IMR-90 (cell line): ENCODE measurements at places on chromosomes 4 and X. TPM values are rescaled to one million over a fixed set of nuclear protein-coding genes. Genes with fewer than 3 reads are reported as not detected.

PPEF2 gene
- total RNA-seq: not detected in 2 replicates

LAS1L gene
- total RNA-seq: 22.8 and 27.5 TPM in 2 replicates

EGF gene
- 2.2 and 4.2 TPM in 2 replicates for total RNA-seq

TRPC3 gene
- total RNA-seq: 2.5 and 2.7 TPM in 2 replicates

FGB gene
- total RNA-seq: not detected in 2 replicates

PDZD4 gene
- under 0.01 and 0.28 TPM in 2 replicates for total RNA-seq

MXRA5 gene
- 1.1 TPM in 2 replicates for total RNA-seq

KLF8 gene
- under 0.01 TPM in 1 of 2 replicates, not detected in the other for total RNA-seq

RIPPLY1 gene
- not detected in 2 replicates for total RNA-seq

CLDN34 gene
- under 0.01 TPM in 1 of 2 replicates, not detected in the other for total RNA-seq

TRIM75 gene
- not detected in 2 replicates for total RNA-seq

ZGRF1 gene
- total RNA-seq: 5.6 and 10.0 TPM in 2 replicates

TMEM165 gene
- total RNA-seq: 49.6 and 88.3 TPM in 2 replicates

KLKB1 gene
- total RNA-seq: under 0.01 TPM in 1 of 2 replicates, not detected in the other

PLS3 gene
- 252 and 370 TPM in 2 replicates for total RNA-seq

MSN gene
- total RNA-seq: 580 and 619 TPM in 2 replicates

SSX2 gene
- not detected in 2 replicates for total RNA-seq

GPR78 gene
- total RNA-seq: under 0.01 TPM in 2 replicates

ARMCX2 gene
- total RNA-seq: 98.9 and 109 TPM in 2 replicates

CDX4 gene
- total RNA-seq: not detected in 2 replicates

AIMP1 gene
- total RNA-seq: 11.8 and 27.5 TPM in 2 replicates

SNX25 gene
- total RNA-seq: 28.3 and 30.0 TPM in 2 replicates

USP17L18 gene
- not detected in 2 replicates for total RNA-seq

ASB12 gene
- total RNA-seq: not detected in 2 replicates

MID1IP1 gene
- total RNA-seq: 14.5 and 20.8 TPM in 2 replicates

CT47B1 gene
- not detected in 2 replicates for total RNA-seq

AFM gene
- not detected in 2 replicates for total RNA-seq

BTC gene
- total RNA-seq: not detected in 2 replicates

SMIM10 gene
- 2.3 and 3.6 TPM in 2 replicates for total RNA-seq

GPRIN3 gene
- total RNA-seq: under 0.01 TPM in 1 of 2 replicates, not detected in the other

MCF2 gene
- under 0.01 TPM in 1 of 2 replicates, not detected in the other for total RNA-seq

OPHN1 gene
- 12.5 and 13.1 TPM in 2 replicates for total RNA-seq

NAP1L5 gene
- 3.9 and 5.6 TPM in 2 replicates for total RNA-seq

TRAM1L1 gene
- 3.4 and 5.3 TPM in 2 replicates for total RNA-seq

F8A2 gene
- total RNA-seq: not detected in 2 replicates

APBB2 gene
- total RNA-seq: 64.7 and 75.5 TPM in 2 replicates
